ENCODE measurements at places on chromosomes 5 and 9.

DNA sequence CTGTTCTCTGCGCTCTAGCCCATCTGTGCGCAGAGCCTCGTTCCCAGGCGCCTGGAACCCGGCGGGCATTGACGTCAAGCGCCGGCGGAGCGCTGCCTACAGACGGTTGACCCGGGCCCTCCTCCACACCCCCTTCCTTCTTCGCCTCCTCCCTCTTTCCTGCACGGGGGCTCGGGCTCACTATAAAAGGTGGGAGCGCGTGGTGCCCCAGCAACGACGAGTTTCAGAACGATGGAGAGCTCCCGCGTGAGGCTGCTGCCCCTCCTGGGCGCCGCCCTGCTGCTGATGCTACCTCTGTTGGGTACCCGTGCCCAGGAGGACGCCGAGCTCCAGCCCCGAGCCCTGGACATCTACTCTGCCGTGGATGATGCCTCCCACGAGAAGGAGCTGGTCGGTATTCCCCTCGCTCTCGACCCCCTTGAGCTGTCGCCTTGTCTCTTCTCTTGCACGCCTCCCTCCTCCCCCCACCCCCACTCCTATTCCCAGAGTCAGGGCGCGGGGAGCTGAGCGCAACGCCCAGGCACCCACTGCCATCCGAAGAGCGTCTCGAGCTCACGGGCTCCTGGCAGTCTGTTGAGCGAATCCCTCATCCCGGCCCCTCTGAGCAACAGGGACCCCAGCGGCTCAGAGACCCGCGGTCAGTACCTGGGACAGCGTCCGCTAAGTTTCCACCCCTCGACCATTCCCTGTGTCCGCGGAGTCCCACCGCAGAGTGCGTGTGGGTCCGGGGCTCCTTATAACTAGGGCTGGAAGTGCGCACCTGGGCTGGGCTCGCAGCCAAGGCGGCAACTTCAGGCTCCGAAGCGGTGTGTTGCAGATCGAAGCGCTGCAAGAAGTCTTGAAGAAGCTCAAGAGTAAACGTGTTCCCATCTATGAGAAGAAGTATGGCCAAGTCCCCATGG, at the start of gene CARTPT:
TSS of gene CARTPT (plus strand) at position 213 of the 902 bp plus-strand sequence. CDS start at position 232, 19 bp downstream.
- DNase-seq: no peak

- no peak for DNase-seq
Observed at GRCh38 chr9:88197016-88197415, 58.7 kb upstream of the SPATA31C2 start.

GRCh38 chr5:119537704-119538103, 85.4 kb downstream of the HSD17B4 start:
- no peak for DNase-seq

DNA sequence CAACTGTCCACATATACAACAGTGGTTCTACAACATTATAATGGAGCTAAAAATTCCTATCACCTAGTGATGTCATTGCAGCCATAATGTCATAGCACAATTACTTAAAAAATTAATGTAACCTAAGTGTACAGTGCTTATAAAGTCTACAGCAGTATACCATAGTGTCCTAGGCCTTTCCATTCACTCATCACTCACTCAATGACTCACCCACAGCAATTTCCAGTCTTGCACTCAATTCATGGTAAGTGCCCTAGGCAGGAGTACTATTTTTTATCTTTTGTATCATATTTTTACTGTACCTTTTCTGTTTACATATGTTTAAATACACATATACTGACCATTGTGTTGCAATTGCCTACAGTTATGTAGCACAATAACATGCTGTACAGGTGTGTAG, 9.6 kb upstream of the PUM3 start:
- DNase-seq: no peak

- no peak for DNase-seq
Observed at GRCh38 chr9:35769763-35770162, 15.7 kb upstream of the MSMP start.

DNA sequence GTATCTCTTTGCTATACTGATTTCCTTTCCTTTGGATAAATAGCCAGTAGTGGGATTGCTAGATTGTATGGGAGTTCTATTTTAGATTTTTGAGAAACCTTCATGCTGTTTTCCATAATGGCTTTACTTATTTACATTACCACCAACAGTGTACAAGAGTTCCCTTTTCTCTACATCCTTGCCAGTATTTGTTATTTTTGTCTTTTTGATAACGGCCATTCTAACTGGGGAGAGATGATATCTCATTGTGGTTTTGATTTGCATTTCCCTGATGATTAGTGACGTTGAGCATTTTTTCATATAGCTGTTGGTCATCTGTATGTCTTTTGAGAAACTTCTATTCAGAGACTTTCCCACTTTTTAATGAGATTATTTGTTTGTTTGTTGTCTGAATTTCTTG, 25.8 kb downstream of the NADK2 start:
- no peak for DNase-seq
